ENCODE measurements at places on chromosomes 6 and 20.
A peak's percentile ranks its signal among the peaks of the same experiment; 100 is the strongest.

GRCh38 chr20:17602493-17602892, 32.6 kb downstream of the DSTN start:
- no peak for DNase-seq

DNA sequence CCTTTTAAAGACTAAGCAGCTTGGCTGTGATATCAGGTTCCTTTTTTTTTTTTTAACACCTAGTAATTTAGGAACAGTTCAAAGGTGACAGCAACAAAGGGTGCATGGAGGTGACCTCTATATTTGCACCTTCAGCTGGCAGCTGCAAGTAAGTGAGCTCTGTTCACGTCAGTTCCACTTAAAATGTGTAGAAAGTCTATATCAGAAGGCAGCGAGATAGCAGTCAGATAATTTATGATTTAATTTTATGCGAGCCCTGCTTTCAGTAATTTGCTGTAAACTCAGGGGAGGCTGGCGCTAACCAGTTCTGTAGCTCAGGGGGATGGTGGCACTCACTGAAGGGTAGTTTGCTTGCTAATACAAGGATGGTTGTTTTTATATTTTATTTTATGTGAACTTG, 602.8 kb upstream of the MMS22L start:
- no peak for DNase-seq

DNA sequence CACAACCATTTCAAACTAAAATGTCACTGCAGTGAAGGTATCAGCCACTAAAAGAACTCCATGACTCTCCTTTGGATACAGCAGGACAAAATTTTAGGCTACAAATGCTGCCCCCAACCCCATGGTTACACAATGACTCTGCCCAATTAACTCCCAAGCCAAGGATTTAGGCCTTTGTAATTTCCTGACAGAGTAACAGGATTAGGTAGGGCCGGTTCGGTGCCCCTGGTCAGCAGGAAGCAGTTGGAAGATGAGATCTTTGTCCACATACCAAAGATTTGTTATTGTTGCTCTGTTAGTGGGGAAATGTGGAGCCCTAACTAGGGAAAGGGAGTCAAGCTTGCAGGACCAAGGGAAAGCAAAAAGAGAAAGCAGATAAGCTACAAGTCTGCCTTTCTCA, 26.7 kb upstream of the RIPK1 start:
- no peak for DNase-seq

DNA sequence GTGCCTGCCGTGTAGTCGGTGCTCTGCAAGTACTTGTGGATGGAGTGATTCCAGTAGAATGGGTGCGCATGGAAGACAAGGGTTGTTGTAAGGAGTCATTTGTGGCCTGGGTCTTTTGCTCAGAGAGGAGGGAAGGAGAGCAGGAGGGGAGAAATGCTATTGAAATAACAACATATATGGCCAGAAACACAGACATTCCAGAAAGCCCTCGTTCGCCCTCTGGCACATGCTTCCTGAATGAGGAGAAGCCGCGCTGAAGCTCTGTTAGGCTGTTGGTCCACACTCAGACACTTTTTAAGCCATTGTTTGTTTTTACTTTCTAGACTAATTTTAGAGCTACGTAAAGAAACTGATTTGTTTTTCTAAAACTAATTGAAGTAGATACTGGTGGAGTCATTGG, 107.4 kb downstream of the RPP40 start:
- no peak for DNase-seq

DNA sequence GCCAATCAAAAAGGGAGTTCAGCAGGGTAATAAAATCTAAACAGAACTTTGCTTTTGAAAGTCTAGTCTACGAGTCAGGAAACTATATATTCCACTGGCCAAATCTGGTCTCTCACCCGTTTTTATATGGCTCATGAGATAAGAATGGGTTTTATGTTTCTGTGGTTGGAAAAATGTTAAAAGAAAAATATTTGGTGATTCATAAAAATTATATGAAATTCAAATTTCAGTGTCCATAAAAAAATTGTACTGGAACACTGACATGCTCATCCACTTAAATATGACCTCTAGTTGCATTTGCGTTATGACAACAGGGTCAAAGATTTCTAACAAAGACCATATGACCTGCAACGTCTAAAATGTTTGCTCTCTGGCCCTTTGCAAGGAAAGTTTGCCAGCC, 22.3 kb upstream of the LAMP5 start:
- DNase-seq: no peak

- DNase-seq: no peak
Measured at GRCh38 chr6:12608016-12608860, 108.3 kb upstream of the PHACTR1 start.

- DNase-seq: no peak
Measured at GRCh38 chr6:45185403-45186251, 142.5 kb upstream of the RUNX2 start.

DNA sequence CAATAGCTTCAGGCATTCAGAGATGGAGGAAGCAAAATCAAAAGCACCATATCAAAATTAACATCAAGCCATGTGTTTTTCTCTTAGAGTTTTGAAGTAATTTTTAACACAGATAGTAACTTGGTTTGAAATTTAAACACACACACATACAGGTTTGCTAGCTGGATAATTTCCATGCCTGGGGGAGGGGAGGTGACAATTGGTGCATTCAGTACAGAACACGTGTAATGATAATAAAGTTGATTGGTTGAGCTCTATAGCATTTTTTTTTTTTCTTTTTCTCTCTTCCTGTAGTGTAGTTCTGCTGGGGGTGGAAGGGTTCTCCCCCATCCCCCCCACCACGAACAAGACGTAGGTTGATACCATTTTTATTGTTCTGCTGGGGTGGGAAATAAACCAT, 564.8 kb downstream of the LMBRD1 start:
- no peak for DNase-seq

- no peak for DNase-seq
Measured at GRCh38 chr20:3932277-3932676, 43.1 kb downstream of the PANK2 start.

DNA sequence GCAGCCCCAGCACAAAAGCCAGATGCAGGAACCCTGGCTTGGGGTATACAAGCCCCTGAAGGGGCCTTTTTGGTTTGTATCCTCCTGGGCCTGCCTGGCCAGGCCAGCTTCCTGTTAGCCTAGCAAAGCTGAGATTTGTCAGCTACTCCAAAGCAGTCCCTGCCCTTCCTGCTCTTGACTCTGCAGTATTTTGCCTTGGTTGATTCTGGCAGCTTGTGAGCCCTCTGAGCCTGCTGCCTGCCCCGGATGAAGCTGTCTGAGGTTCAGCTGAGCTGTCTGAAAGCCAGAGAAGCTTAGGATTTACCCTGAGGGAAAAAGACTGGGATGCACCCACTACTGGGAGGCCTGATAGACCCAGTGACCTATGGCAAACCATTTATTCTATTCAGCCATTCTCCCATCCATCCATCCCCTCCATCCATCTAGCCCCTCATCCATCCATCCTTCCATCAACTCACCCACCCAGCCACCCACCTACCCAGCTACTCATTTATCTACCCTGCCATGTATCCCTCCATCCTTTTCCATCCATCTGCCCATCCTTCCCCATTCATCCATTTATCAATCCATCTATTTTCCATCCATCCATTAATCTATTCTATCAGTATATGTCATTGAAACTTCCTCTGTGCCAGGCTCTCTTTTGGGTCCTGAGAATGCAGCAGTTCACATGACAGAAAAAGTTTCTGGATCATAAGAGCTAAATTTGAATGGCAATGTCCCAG, 307.5 kb downstream of the DHX35 start:
- no peak for DNase-seq

DNA sequence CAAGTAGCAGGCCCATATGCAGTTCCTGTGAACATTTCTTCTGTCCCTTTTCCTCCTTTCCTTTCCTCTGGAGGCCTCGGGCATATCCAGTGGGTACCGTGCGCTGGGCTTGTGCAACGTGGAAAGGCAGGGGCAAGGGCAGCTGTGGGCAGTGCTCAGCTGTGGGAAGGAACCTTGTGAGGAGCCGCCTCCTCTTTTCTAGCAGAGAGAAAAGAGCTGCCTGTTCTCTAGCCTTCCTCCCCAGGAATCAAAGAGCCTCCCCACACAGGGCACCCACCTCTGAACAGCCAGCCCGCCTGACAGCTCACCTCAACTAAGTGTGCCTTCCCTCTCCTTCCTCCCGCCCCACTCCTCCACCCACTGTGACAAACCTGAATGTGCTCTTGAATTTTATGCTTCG, 143.3 kb upstream of the HDDC2 start:
- DNase-seq: no peak

DNA sequence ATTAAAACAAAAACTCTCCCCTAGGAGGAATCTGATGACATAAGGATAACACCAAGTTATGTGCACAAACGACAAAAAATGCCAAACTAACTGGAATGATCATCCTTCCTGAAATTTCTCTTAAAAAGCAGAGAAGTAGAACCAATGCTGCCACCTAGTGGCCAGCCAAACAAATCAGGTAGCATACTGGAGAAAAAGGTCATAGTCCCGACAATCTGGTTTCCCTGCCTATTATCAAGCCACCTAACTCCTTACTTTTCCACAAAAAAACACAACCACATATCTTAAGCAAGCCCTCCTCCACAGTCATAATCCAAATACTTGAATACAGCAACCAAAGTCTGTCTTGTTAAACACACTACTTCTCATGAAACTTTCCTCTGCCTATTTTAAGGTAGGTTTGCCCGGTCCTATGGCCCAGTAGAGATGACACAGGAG, 5.3 kb downstream of the OARD1 start:
- peak; percentile 70 for DNase-seq

GRCh38 chr20:63295422-63295821, 2.4 kb downstream of the COL20A1 start:
- no peak for DNase-seq

GRCh38 chr6:157397660-157398059, 16.7 kb downstream of the ZDHHC14 start:
- DNase-seq: no peak

DNA sequence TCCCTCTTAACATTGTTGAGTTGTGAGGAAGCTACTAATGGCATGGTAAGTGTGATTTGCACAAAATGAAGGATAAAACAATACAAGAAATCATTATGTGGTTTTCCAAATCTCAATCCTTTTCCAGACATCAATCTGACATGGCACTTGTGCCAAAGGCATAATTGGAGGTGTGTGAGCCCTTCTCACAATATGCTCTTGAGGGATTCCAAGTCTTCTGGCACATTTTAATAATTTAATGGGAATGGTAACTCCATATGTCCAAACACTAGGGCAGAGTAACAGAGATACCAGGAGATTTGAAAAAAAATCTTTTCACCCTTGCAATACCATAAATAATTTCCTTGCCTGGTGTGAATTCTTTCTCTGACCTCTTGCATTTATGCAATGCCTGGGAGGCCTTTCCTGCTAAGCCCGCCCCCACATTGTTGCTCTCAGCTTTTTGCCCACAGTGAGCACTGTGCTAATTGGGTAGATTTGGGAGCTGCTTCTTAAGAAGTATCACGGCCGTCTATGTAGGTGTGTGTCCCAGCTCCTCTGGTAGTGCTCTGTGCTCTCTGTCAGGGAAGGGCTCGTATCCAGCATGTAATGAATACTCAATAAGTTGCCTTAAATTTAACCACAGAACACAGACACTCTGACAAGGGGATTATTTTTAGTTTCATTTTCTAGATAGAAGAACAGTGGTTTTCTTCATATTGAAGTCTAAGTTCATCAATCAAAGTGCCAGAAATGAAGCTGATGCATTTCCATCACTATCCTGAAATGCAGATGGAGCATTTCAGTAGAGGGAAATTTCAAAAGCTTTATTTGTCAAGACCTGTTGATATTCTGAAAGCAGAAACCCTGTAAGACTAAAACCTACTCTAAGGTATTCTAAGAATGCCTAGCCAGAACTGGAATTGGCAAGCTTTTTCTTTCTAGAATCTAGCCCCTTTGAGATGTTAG, 54.4 kb upstream of the CEP85L start:
- no peak for DNase-seq

GRCh38 chr6:134080171-134080795, 27.9 kb upstream of the SLC2A12 start:
- DNase-seq: no peak

GRCh38 chr6:16660157-16660497, 101.1 kb downstream of the ATXN1 start:
- no peak for DNase-seq

DNA sequence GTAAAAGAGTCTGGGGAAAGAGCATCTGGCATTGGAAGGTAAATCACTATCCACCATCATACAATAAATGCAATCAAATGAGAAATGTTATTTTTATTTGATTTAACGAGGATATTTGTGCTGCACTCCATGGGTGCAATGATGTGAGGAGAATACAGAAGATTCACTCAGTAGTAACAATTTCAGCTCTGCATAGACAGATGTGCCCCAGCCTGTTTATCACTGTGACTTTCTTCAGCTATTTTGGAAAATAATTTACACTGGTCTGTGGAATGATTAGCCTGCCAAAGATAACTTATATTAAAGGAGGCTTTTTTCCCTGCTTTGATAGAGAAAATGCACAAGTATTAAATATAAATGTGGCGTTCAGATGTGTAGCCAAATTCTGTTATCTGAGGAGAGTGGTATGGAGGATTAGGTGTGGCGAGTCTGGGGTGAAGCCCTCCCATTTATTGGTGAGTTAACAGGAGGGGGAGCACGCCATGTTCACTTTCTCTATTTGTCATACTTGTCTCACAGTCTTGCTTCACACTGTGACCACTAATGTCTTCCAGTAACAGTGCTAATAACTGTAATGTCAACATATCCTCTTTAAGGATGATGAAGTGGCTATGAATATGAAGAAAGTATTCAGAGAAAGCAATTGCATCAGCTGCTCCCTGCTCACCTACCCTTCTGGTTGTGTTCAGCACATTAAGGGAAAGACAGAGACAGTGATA, 645.6 kb downstream of the MMUT start:
- DNase-seq: no peak

- no peak for DNase-seq
Measured at GRCh38 chr20:14521436-14521835, 184.0 kb upstream of the FLRT3 start.

- no peak for DNase-seq
Measured at GRCh38 chr6:16671302-16672289, 89.7 kb downstream of the ATXN1 start.

DNA sequence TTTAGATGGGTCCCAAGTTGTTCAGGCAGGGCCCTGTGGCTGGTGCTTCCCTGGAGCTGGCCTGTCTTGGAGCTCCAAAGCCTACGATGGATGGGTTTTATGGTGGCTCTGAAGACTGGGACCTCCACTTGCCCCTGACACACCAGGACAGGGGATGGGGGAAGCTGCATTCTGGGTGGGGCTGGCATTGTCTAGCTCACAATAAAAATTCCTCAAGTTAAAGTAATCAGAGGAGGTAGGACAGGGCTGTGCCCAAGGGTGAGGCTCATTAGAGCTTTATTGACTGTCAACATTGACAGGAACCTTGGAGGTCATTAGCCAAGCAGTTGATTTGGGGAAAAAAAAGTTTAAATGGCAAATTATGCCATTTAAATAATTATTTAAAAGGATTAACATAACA, 35.7 kb downstream of the TFAP2C start:
- DNase-seq: no peak

DNA sequence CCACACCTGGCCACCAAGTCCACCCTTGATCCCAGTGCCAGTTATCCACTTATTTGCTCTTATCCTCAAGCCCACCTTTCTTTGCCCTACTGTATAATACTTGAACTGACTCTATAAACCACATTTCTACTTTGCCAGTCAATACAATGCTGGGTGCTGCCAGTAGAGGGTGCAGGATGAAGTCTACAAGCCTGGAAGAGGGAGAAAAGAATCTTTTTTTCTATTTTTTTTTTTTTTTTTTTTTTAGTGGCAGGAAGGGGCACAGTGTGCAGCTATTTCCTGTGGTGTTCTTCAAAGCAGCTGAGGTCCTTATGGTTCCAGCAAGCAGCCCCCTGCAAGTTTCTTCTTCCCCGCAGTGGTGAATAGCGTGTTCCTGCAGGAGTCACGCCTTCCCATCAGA, 22.2 kb upstream of the GABRR1 start:
- no peak for DNase-seq

Data from H1 (cell line).